ENCODE measurements at places on chromosomes 16 and 17.

DNA sequence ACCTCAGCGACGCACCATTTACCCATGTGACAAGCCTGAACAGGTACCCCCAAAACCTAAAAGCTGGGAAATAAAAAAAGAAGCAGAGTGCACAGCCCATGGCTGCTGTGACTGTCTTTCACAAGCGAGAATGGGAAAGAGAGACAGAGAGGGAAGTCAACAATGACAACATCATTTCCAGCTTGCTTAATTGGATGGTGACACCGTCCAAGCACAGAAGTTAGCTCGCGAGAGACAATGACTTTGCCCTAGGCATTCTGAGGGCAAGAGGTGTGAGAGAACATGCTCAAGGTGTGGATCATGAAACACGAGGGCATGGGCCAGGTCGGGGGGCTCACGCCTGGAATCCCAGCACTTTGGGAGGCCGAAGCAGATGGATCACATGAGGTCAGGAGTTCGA, 19.3 kb upstream of the NSMCE1 start:
- DNase-seq, result no peak

DNA sequence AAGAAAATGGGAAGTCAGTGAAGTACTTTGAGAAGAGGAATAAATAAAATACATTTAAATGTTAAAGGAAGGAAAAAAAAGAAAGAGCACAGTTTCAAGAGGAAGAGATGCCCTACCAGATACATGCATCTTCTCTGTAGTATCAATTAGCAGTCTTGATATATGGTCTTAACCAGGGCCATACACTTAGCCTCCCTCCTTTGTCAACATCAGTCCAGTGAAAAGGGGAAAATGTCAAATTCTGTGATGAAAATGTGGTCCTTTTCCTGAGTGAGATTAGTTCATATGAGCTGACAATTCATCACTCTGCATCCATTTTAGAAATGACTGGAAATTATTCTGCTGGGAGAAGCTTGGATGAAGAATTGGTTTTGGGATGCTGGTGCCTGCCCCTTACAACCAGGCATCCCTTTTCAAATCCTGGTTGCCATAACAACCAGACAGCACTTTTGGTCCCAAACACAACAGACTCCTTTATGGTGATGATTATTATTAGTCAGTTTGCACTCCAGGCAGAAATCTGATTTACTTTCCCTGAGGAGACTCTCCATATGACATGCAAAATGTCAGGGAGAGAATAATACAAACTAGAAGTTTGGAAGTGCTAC, 933.6 kb upstream of the CDH8 start:
- no peak for DNase-seq

- no peak for DNase-seq
Measured at GRCh38 chr17:15744885-15745284, 12.8 kb downstream of the TBC1D26 start.

DNA sequence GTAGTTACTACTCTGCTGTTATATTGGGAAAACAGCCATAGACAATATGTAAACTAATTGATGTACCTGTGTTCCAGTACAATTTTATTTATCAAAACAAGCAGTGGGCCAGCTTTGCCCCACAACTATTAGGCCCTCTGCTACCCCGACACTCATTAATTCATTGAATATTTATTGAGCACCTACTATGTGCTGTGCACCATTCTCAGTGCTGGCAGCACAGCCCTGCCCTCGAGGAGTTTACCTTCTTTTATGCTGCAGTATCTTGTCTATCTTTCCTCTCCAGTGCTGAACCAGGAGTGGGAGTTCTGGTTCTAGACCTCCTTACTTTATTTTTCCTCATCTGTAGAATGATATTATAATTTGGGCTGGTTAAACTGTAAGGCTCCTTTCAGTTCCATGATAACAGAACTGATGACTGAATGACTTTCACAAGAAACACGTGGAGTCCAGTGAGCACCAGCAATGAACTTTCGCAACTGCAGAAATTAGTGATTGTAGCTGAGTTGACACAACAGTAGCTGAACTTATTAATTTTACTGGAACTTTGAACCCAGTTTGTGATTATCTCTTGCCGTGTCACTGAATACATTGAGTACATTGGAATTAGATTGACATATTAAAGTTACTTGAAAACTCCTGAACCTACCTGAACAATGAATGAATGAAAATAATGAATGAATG, 2.4 kb downstream of the GOSR2 start:
- DNase-seq, result peak; percentile 14

- DNase-seq, result no peak
Measured at GRCh38 chr17:77723909-77724875, 234.3 kb upstream of the TNRC6C start.

GRCh38 chr16:5633845-5634440, 536.3 kb upstream of the EEF2KMT start:
- peak; percentile 50 for DNase-seq

DNA sequence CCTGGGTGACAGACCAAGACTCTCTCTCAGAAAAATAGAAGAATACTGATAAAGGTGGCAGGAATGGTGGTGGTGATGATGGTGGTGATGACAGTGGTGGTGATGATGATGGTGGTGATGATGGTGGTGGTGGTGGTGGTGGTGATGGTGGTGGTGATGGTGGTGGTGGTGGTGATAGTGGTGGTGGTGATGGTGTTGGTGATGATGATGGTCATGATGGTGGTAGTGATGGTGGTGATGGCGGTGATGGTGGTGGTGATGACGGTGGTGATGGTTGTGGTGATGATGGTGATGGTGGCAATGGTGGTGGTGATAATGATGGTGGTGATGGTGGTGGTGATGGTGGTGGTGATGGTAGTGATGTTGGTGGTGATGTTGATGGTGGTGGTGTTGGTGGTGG, 18.0 kb upstream of the CIITA start:
- no peak for DNase-seq

DNA sequence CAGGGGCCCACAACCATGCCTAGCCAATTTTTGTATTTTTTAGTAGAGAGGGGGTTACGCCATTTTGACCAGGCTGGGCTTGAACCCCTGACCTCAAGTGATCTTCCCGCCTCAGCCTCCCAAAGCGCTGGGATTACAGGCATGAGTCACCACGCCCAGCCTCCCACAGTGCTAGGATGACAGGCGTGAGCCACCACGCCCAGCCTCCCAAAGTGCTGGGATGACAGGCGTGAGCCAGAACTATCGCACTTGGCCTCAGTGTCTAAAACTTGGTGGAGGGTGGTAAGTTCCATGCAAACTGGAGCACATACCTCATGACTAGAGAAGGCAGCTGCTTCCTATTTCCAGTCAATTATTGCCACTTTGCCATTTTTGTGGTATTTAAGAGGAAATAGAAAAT, 7.1 kb downstream of the HSD17B2 start:
- no peak for DNase-seq

DNA sequence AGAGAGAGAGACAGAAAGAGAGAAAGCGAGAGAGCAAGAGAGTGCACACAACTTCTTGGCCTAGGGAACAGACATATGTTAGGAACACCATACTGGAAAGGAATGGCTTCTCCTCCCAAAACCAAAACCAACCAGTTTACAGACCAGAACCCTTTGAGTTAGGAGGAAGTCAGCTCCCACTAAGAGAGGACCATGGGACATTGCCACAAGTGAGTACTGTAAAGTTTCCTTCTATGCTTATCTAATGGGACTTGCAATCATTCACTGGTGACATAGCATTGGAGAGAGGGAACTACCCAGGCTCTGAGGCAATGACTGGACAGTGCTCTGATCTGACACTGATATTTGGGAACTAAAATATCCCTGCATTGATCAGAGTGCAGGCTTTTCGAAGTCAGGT, 32.4 kb downstream of the TBC1D3B start:
- DNase-seq, result peak; percentile 41

Measured in NB4 (cell line).